ENCODE measurements at places on chromosomes 2 and 18.

DNA sequence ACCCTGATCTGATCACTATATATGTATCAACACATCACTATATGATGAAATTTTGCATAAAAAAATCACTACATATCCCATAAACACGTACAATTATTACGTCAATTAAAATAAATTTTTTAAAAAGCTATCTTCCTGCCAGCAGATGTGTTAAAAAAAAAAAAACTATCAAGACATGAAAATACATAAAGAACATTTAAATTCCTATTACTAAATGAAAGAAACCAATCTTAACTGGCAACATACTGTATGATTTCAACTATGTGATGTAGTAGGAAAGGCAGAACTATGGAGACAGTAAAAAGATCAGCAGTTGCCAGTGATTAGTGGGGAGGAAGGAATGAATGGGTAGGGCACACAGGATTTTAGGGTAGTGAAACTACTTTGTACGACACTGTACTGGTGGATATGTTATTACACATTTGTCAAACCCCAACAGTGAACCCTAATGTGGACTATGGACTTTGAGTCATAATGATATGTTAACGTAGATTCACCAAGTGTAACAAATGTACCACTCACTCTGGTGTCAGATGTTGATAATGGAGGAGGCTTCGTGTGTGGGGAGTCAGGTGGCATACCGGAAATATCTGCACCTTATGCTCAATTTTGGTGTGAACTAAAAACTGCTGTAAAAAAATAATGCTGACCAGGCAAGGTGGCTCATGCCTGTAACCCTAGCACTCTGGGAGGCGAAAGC is 27.4 kb downstream of the USP34 start:
- DNase-seq, result no peak

- no peak for DNase-seq
Measured at GRCh38 chr18:32975163-32975436, 202.3 kb upstream of the KLHL14 start.

DNA sequence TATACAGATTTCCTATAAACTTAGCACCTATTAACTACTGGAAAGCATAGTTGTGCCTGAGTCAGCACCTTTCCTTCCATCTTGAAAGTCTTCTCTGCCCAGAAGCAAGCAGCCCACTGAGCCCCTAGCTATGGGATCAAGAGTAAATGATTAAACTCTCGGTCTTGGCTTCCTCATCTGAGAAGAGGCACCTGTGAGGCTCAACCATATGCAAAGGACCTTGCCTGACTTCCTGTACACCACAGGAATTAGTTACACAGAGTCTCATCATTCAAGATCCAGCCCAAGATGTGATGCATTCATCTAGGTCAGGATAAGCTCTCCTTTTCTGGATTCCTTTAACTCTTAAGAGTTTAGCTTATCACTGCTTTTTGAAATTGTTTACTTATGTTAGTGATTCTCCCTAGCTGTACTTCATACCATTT is 96.0 kb downstream of the CDH2 start:
- no peak for DNase-seq

DNA sequence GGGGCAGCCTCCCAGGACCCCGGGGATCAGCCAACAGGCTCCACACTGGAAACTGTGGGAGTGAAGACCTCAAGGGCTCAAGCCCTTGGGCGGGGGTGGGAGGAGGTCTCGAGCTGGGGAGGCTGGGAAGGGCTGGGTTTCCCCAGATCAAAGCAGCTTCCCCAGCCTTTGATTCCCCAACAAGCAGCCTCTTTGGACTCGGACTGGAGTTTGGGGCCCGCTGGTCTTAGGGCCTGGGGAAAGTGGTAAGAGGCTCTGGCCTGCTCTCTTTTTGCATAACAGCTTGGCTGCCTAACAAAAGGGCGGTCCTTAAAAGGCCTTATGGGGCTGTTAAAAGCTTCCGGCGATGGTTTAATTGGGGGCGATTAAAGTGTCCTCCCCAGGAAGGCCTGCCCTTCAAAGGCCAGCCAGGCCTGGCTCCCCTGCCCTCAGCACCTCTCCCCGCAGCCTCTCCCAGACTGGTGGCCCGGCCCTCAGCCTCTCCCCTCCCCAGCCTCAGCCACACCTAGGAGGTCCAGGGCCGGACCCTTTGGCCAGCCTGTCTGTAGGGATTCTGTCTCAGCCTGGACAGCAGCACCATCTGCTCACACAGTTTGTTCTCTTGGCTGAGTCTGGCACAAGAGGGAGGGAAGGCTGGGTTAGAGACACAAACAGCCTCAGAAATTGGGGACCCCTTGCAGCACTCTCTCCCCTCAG is 39.6 kb downstream of the ZFP36L2 start:
- no peak for DNase-seq

DNA sequence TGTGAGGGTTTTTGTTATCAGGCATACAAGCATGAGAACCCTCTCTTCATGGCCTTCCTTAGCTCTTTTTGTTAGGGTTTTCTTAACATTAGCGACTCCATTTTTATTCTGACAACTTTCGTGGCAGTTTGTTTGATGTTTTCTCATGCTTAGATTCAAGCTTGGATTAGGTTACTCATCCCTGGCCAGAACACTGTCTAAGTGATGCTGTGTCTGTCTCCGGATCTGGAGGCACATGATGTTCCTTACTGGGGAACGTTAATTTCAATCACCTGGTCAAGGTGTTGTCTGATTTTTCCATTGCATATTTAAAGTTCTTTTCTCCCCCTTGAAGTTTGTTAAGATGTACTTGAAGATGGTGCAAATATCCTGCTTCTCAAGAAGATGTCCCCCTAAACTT is 40.7 kb downstream of the DYSF start:
- DNase-seq, result no peak

- DNase-seq, result no peak
Measured at GRCh38 chr18:44732599-44732998, 51.9 kb downstream of the SETBP1 start.

- no peak for DNase-seq
Measured at GRCh38 chr2:203744091-203744490, 37.7 kb downstream of the CD28 start.

DNA sequence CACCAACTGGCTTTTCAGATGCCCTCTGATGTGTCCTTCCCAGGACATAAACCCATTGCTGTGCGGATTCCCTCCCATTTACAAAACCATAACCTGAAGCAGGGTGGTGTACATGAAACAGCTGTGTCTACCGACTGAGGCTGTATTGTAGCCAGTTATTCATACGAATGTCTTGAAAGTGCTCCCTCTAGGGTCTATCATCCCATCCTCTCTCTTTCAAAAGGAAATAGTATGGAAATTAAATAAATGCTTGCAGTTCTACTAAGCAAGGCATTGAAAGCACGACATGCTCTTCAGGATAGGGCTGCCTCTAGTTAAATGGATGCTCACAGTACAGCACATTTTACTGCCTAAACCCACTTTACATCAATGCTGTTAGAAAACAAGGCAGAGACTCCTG is 112.2 kb upstream of the PXDN start:
- no peak for DNase-seq

DNA sequence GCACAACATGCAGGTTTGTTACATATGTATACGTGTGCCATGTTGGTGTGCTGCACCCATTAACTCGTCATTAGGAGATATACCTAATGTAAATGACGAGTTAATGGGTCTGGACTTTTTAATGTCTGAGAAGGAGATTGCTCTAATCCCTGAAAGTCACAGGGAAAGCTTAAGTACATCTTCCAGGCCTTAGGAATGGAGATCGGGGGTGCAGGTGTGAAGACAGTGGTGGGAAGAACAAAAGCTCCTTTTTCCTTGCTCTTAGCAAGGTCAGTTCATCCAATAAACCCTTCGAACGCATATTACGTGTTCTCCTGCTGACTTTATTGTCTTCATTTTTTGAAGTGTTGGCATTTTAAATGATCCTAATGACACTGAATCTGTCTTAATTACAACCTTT is 50.8 kb upstream of the LAMA1 start:
- DNase-seq, result no peak

DNA sequence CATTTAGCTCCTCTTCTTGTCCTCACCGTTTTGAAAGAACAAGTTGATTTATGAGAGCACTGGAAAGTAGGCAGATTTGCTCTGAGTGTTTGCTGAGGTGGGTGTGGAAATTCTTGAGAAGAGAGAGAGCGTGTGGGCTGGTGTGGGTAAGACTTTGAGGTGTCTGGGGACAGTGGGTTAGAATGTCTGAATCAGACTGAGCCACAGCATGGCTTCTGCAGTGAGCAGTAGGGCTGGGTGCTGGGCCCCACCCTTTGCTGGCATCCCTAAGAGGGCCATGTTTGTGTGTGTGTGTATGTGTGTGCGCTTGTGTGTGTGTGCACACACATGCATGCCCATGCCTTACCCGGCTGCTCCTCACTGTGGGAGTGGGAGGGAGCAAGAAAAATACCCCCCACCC is 63.7 kb downstream of the COPS8 start:
- DNase-seq, result no peak

- DNase-seq, result no peak
Measured at GRCh38 chr2:127582863-127583861, 47.7 kb downstream of the MYO7B start.

DNA sequence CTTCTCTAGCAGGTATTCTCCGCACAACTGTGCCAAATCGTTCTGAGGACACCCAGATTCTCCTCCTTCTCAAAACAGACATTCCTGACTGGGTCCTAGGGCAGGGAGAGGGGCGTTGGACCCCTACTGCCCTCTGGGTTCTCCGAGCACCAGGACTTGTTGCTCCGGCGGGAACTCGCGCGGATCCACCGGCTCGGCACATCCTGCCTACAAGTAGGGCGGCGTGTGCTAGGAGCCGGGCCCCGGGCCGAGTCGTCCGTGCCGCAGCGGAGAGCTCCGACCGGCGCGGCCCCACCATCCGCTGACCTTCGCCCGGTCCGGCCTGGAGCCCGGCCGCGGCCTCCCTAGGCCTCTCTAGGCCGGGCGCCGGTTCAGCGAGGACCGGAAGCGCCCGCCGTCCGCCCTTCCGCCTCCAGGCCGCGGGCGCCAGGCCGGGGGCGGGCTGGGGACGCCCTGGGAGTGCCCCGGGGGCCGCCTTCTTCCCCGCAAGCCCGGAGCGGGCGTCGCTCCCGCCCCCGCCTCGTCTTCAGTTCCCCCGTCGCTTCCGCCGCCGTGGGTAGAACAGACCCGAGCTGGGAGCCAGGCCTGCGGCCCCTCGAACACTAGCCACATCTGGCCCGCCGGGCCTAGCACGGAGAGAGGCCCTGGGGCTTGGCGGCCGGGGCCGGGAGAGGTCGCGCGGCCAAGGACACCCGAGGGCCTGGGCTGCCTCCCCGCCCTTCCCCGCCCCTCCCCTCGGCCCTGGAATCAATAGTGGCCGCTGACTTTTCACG is 7.6 kb upstream of the ONECUT2 start:
- DNase-seq, result no peak

DNA sequence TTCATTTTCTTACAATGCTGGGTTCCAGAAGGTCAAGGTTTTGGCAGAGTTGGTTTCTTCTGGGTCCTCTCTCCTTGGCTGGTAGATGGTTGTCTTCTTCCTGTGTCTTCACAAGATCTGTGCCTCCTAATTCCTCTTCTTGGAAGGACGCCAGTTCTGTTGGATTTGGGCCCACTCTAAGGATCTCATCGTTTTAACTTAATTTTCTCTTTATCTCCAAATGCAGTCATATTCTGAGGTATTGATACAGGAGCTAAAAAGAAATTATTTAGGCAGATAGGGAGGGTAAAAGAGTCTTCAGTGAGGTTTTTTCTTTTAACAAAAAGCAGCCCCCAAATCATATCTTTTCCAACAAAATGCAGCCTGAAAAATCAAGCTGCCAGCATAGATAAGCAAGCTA is 998.4 kb downstream of the SOCS6 start:
- no peak for DNase-seq

GRCh38 chr2:69559442-69560146 is 83.9 kb downstream of the AAK1 start:
- DNase-seq, result peak; percentile 27

GRCh38 chr2:81077396-81077795 is 772.8 kb upstream of the LRRTM1 start:
- DNase-seq, result no peak
